ENCODE measurements at places on chromosomes 11 and 22.

DNA sequence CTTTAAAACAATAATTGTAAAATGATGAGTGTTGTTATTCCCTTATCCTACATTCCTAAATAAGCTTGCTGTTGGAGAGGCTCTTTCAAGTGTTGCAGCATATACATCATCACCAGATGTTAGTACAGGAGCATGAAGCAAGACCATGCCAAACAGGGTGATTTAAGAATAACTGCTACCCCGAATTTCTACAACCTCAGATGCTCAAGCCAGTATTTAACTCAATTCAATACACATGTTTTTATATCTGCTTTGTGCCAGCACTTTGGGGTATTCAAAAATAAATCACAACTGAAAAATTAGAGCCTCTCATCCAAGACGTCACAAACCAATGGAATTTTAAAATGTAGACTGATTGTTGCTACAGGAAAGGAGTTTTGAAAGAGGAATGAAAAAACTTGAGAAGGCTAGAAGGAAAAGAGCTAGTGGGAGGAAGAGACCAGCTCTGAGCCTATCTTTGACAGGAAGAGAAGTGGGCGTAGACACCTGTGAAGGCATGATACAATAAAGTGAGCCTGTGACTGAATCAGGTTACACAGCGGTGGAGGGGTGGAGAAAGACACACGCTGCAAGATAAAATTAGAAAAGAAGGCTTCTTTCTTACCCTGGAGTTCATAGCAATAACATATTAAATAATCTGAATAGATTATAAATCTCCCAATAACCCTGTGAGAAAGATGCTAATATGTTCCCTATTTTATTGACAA is 95.8 kb downstream of the DLG2 start:
- DNase-seq = no peak

GRCh38 chr22:40877488-40877887 is 15.6 kb upstream of the DNAJB7 start:
- no peak for DNase-seq

GRCh38 chr11:25597696-25598095 is 734.2 kb upstream of the ANO3 start:
- no peak for DNase-seq

DNA sequence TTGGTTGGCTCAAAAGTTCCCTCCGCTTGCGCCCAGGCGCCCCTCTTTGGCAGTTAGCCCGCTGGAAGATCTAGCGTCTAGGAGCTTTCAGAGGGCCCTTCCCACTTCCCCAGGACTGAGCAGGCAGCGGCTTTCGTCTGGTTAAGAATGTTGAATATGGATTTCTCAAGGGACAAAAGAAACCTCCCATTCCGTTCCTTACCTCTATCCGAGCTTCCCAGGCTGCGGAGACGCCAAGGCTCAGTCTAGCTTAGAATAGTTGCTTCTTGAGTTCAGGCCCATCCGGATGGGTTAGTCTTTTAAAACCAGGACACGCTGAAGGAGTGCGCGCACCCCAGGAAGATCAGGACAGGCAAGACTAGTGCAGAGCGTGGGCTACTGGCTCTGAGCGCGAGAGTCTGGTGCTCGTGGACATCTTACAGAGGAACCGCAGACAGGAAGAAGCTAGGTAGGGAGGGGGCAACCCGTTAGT is 1.6 kb downstream of the NELL1 start:
- DNase-seq = no peak

- DNase-seq = no peak
These were observed 463 bp downstream of the TMEM126B start for GRCh38 chr11:85628771-85629341.

- DNase-seq = no peak
These were observed 16.3 kb upstream of the TMEM41B start for GRCh38 chr11:9330387-9331384.

DNA sequence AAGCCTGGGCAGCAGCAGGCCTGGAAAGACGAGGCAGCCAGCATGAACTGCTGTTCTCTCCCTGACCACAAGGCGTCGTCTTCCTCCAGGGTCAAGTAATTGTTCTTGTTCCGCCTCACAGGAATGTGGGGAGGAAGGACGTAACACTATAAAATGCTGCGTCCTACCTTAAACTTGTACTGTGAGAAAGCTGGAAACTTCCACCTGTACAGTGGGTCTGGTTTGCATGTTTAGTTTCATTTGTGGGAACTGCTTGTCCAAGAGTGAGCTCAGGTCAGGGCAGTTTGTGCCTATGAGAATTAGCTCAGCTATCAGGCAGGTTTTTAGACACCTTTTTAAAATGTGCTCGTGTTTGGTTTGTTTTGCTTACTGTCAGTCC is 55.2 kb downstream of the PANX1 start:
- DNase-seq = no peak

DNA sequence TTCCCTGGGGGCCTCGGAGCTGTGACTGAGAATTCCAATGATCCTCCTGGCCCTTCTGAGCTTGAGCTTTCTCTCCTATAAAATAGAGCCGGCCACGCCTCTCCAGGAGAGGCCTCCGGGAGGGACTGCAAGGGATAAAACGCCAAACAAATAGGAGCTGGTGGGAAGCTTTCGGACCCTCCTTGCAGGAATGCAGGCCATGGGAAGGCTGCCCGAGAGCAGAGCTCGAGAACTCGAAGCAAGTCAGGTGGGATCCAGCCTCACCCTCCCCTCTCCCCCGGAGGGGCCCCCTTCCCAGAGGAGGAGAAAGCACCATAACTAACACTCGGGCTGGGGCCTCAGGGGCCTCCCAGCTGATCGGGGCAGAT is 34.6 kb downstream of the FLRT1 start:
- DNase-seq = no peak
